ENCODE measurements at places on chromosomes 7 and 10.
A peak's percentile ranks its signal among the peaks of the same experiment; 100 is the strongest.

GRCh38 chr10:102679596-102679995 is 34.6 kb downstream of the ARL3 start:
- no peak for DNase-seq

DNA sequence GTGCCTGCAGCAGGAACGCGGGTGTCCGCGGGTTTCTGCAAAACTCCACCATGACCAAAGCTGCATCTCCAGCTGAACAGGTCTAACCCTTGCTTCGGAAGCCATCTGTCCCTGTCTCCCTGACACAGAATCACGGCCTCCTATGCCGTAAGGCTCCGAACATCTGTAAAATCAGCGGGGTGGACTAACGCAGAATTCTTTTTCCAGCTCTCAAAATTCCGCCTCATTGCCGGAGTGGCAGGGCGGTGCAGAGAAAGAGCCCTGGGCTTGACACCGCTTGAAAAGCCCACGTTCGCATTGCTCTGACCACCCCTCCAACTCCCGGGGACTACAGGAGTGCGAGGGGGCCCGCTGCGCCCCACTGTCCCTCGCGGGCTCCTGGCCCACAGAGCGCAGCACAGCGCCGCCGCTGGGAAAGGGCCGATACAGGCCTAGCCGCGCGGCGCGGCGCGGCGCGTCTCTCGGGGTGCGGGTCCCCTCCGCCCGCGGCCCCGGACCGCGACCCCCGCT is 409 bp downstream of the DNMBP start:
- peak; percentile 41 for DNase-seq

GRCh38 chr7:91570560-91570959 is 306.3 kb downstream of the FZD1 start:
- no peak for DNase-seq

GRCh38 chr7:70890147-70890969 is 241.6 kb upstream of the GALNT17 start:
- DNase-seq = no peak

DNA sequence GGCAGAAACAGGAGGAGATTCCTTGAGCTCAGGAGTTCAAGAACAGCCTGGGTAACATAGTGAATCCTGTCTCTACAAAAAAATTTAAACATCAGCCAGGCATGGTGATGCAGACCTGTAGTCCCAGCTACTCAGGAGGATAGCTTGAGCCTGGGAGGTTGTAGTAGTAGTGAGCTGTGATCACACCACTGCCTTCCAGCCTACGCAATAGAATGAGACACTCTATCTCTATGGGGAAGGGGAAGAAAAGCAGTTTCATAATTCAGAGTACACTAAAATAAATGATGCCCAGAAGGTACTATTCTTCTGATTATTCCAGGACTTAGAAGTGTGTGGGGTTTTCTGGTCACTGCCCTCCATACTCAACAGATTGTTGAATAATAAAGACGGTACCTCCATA is 177.3 kb downstream of the KMT2E start:
- no peak for DNase-seq

DNA sequence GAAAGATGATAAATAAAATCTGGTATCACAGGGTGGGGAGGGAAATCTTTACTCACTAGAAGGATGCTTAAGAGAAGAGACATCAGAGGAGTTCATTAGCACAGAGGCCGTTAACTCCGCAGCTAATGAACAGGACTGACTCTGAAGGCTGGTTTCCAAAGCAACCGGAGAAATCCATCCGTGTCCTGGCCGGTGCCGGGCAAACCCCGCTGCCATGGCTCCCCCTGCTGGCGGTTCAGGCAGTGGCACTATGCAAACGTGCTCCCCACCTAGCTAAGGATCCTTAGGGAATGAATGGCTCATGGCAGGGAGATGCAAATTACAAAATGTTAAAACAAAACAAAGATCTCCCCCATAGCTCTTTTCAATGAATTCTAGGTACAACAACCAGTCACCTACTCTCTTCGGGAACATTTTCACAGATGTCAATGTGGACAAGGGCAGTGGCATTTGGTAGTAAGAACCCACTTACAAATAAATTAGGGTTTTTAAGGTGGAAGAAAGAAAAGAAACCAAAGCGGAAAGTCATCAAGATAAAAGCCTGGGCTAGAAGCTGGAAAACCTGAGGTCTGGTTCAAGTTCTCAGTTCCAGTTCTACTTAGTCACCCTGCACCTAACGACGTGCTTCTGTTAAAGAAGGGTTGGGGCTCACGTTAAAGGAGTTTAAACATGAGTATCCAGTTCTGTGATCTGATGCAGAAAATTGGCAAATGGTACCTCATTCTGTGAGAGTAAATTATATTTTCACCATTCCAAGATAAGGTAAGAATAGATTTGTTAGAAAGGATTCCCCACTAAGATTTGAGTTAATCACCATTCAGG is 138.2 kb downstream of the SVIL start:
- DNase-seq = peak; percentile 60

DNA sequence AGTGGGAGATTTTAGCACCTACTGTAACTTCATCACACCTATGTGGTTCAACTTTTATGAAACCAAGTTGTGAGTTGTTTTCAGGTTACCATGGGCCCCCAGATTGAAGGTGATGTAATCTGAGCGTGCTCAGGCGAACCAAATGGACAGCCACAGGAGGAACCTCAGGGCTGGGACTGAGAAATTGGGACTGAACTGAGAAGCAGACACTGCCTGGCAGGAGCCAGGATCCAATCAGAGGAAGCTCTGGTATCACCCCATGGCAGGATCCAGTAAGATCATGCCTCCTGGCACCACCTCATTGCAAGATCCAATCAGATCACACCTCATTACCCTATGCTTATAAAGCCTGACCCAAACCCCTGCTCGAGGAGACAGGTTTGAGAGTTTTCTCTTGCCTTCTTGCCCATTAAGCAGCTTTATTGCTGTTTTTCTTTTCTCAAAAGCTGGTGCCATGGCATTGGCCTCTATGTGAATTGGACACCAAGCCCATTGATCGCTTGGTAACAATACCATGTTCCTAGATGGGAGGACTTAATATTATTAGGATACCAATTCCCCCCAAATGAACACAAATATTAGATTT is 43.2 kb upstream of the GDF10 start:
- peak; percentile 29 for DNase-seq

GRCh38 chr7:143043391-143043790 is 8.8 kb upstream of the OR6V1 start:
- no peak for DNase-seq

DNA sequence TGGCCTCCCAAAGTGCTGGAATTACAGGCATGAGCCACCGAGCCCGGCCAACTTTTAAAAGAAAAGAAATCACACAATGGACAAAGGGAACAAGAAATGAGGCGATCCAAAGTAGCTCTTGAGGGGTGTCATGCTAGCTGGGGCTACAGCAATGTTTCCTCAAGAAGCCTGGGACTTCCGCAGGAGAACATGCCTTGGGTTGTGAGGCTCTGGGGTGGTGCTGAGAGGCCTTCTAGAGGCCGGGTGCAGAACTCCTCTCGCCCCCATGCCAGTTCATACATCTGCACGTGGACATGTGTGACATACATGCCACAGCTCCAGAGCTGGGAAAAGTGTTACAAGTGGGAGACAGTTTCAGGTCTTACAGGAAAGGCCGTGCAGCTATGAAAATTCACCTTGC is 238.2 kb downstream of the SKAP2 start:
- DNase-seq = no peak

DNA sequence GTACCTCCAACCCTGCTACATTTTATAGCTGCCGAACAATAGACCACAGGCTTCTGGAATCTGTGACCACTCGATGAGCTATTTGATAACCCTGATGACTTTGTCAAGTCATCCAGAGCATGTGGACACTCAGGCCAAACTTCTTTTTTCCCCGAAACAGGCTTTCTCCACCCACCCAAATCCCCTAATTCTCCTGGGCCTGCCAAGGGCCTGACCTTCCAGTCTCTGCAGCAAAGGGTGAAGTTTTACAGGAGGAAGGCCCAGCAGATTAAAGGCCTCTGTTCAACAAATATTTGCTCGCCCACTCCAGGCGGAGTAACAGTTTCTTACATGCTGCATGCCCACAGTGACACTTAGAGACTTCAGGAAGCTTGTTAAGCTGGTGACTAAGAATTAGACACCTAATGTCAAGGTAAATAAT is 2.0 kb downstream of the JCAD start:
- no peak for DNase-seq

DNA sequence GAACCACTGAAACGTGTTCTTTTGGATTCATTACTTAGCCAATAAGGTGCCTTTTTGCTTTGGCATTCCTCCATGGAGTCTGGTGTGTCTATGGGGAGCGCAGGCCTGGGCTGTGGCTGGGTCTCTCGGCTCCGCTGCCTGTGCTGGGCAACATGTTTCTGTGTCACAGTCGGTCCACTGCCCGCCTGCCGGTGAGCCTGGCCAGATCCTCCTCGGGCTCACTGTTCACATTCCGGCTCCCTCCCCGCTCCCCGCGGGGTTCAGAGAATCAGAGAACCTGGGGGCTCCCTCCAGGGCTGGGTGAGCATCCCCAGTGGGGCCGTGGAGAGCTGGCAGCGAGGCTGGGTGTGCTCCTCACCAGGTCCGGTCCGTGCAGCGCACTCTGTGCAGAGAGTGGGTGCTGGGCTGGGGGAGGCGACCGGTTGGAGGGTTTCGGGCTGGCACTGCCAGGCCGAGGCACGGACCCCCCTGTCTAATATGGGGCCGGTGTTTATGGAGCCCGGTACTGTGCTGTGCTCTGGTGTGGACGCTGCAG is 70.4 kb downstream of the INPP5A start:
- no peak for DNase-seq

GRCh38 chr10:34744590-34744989 is 70.5 kb downstream of the PARD3 start:
- DNase-seq = no peak

GRCh38 chr10:78415111-78415510 is 381.4 kb downstream of the RPS24 start:
- DNase-seq = no peak

DNA sequence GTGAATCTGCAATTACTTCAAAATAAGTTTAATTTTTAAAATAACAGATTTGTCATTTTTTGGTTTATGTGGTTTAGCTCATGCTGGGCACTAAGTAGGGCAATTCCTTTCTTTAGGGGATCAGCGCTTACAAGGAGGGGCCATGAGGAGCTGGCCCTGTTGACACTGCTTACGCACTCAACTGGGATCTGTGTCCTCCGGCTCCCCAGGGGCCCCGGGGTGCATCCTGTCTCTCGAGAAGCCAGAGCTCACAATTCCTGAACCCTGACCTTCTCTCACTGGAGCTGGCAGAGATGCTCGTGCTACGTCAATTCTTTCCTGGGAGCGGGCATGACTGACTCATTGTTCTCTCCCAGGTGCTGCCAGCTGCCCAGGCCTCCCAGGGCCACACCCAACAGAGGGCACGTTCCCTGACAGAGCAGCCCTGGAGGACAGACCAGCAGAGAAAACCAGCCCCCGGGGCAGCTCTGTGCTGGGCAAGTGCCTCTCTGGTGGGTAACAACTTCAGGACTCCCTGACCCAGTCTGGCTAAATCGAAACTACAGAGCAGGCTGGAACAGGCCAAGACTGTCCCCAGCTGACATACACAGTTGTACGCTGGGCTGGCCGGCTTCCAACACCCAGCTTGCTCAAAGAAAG is 36.8 kb downstream of the CTBP2 start:
- peak; percentile 100 for DNase-seq

- no peak for DNase-seq
Measured at GRCh38 chr7:40401406-40401805, 266.6 kb downstream of the SUGCT start.

DNA sequence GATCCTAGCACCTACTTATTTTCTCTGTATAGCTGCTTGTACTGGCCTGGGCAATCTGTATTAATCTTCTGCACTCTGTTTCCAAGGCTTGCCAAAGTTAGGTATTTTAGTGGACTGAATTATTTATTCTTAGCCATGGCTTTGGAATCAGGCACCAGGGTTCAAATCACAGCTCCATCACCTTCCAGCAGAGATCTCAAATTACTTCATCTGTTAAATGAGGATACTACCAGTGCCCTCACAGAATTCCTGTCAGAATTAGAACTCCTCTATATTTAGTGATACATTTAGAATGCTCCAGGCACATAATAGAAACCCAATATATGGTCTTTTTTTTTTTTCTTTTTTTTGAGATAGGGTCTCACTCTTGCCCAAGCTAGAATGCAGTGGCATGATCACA is 17.6 kb downstream of the ARMH3 start:
- DNase-seq = no peak
